ENCODE measurements at places on chromosomes 4 and X. TPM values are rescaled to one million over a fixed set of nuclear protein-coding genes. Genes with fewer than 3 reads are reported as not detected.

- DNase-seq = no peak
Observed at GRCh38 chrX:23385242-23385641, 50.6 kb downstream of the PTCHD1 start.

GRCh38 chrX:115940348-115940747 lies 230.2 kb upstream of the AGTR2 start:
- no peak for DNase-seq

DNA sequence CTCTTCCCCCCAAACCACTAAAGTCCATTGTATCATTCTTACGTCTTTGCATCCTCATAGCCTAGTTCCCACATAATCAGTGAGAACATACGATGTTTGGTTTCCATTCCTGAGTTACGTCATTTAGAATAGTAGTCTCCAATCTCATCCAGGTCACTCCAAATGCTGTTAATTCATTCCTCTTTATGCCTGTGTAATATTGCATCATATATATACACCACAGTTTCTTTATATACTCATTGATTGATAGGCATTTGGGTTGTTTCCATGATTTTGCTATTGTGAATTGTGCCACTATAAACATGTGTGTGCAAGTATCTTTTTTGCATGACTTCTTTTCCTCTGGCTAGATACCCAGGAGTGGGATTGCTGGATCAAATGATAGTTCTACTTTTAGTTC lies 57.2 kb downstream of the ARFIP1 start:
- no peak for DNase-seq

DNA sequence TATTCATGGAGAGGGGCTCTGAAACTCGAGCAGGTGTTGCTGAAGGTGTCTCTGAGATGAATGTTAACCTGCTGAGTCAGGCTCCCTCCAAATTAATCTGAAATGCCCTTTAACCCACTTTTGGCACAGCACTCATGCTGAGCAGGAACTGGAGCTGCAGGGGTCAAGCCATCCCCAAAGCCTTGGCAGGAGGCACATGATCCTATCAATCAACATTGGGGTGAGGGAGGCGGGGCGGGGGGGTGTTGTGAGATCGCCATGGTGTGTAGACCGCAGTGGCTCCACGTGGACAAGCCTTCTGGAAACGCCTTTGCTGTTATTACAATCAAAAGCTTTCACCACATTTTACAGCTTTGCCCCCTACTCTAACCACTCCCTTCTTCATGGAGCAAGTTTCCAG lies 16.5 kb downstream of the ENPP6 start:
- DNase-seq = no peak

DNA sequence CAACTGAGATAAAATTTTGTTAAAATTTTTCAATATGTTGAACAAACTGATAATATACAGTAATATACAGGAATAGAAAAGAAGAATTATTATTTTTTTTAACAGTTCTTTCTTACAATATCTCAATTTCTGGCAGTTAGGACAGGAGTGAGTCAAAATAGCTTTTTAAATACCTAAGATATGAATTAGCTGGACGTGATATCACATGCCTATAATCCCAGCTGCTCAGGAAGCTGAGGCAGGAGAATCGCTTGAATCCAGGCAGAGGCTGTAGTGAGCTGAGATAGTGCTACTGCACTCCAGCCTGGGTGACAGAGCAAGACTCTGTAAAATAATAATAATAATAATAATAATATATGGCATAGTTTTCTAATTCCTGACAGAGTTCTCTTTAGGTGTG lies 1039.3 kb downstream of the STPG2 start:
- DNase-seq = no peak

DNA sequence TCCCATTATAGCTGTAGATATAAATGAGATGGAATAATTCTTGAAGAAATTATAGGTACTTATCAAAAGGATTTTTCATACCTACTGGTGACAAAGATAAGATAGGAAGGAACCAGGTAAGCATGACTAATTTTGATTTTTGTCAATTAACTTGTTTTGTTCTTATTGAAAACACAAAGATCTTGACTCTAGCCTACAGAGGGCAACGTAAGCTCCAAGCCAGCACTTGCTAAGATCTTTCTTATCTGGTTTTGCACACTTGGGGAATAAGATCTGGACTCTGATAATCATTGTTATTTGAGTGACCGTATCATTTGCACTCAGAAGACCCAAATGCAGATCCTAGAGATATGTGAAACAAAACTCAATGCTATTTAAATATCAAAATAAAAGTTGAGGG lies 223.4 kb downstream of the VEGFC start:
- DNase-seq = no peak

GRCh38 chrX:154021131-154021611 lies 1.5 kb upstream of the IRAK1 start:
- DNase-seq = no peak

DNA sequence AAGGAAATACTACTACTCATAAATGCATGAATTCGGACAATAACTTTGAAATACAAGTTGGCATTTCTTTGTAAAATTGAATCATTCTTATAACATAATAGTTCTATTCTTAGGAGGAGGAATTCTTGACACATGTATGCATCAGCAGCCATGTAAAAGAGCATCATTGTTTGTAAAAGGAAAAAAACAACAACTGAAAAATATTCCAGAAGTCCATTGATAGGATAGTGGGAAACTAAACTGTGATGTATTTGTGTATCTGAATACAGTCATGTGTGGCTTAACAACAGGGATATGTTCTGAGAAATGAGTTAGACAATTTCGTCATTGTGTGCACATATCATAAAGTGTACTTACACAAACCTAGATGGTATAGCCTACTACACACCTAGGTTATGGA lies 102.0 kb upstream of the SH3RF1 start:
- no peak for DNase-seq

DNA sequence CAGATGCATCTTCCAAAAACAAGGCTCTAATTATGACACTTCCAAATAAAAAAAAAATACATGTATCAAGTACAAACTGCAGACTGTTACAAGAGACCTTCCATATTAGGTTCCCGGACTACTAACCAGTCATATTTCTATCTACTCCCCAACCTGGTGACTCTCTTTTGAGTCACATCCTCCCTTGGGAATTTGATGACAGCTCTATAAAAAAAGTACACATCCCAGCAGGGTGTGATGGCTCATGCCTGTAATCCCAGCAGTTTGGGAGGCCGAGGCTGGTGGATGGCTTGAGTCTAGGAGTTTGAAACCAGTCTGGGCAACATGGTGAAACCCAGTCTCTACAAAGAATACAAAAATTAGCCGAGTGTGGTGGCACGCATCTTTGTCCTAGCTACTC lies 14.9 kb downstream of the RPGR start:
- DNase-seq = no peak

GRCh38 chr4:27790911-27791310 lies 930.3 kb downstream of the STIM2 start:
- no peak for DNase-seq

- no peak for DNase-seq
Observed at GRCh38 chr4:150588316-150588715, 6.4 kb downstream of the MAB21L2 start.

GRCh38 chrX:107589243-107589642 lies 39.1 kb upstream of the PRPS1 start:
- DNase-seq = no peak

DNA sequence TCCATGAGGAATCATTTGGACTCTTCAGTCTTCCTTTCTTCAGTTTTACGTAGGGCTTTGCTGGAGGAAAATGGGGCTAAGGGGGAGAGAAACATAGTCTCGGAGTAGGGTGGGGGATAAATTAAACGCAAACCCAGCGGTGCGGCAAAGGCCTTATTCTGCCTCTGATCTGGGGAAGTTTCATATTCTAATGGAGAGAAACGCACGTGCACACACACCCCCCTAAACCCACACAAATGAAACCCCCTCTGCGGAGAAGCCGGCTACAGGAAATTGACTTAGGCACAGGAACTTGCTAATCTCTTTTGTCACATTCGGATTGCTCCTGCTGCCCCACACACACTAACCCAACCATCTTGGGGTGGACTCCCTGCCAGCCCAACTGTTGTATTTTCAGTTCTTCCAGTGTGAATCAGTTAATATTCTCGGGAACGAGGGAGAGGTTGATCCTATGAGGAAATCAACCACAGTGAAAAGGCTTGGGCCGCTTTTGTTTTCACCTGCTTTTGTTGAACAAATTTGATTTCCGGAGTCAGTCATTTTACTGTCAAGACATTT lies at the start of gene RHOH:
Gene RHOH (plus strand): TSS at position 308 of the 558 bp plus-strand sequence. CDS start 46,356 bp downstream, outside the sequence.
- peak; percentile 76 for DNase-seq

- no peak for DNase-seq
Observed at GRCh38 chr4:151256134-151256533, 20.8 kb upstream of the PRSS48 start.

- DNase-seq = no peak
Observed at GRCh38 chrX:132983496-132983895, 25.1 kb upstream of the HS6ST2 start.

- DNase-seq = no peak
Observed at GRCh38 chrX:149513825-149514428, 8.8 kb upstream of the IDS start.

- DNase-seq = peak; percentile 9
Observed at GRCh38 chrX:112642349-112642748, 37.4 kb downstream of the LHFPL1 start.

- no peak for DNase-seq
Observed at GRCh38 chr4:175238827-175239517, 320.8 kb downstream of the ADAM29 start.

GRCh38 chrX:49264460-49264859 lies at the start of gene FOXP3:
FOXP3 (minus strand) TSS chrX:49264710; CDS start chrX:49258505, 6,205 bp downstream.
- DNase-seq = no peak

DNA sequence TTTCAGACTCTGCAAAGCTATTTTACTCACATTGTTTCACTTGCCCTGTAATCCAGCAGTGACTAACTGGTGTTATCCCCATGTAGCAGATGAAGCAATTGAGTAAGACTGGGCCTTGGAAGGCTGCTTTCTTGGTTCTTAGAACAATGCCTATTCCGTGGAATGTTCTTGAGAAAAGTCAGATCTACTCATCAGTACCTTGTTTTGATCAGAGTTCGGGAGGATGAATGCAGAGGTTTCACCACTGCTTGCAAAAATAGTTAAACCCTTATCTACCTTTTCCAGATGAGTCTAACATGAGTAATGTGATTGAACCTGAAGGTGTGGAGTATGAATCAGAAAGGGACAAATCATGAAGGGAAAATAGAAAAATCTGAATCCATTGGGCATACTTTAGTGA lies 1.8 kb downstream of the MAOB start:
- DNase-seq = no peak

Gene IGSF1
- total RNA-seq = 0.27 TPM

Gene EIF4E
- total RNA-seq = 20.9 TPM

Gene ESX1
- total RNA-seq = not detected

Gene ETDB
- not detected for total RNA-seq

Gene UGT2B15
- total RNA-seq = not detected

Gene GLOD5
- 4.8 TPM for total RNA-seq

Gene PFKFB1
- not detected for total RNA-seq

Gene FMR1NB
- not detected for total RNA-seq

Gene SHISA3
- 1.7 TPM for total RNA-seq

Gene TLR2
- 6.1 TPM for total RNA-seq

Gene PROM1
- total RNA-seq = 236 TPM

Data from transverse colon (tissue), 4 donors.